ENCODE measurements at places on chromosomes 2 and 18.

DNA sequence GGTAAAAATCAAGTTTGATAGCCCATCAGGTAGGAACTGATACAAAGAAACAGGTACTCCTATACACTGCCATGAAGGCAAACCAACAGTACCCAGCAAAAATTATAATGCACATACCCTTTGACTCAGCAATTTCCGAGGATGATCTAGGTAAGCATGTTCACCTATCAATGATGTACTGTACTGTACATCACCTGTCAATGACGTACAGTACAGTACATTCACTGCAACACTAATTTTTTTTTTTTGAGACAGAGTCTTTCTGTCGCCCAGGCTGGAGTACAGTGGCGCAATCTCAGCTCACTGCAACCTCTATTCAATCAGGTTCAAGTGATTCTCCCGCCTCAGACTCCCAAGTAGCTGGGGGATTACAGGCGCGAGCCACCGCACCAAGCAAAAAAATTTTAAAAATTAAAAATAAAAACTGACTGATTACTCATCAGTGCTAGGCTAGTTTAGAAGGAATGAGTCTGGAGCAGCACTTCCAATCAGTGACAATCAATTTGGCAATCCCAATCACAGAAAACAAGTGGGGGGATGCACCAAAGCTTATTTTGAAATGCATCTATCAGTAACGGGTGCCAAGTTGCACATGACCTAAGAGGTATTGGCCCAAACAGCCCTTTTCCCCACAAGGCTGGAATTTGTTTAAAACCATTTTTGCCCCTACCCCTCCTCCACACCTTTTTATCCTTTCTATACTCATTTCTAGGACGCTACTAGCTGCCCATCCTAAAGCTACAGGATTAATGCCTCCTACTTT, 8.2 kb downstream of the SRSF7 start:
- DNase-seq, result no peak

DNA sequence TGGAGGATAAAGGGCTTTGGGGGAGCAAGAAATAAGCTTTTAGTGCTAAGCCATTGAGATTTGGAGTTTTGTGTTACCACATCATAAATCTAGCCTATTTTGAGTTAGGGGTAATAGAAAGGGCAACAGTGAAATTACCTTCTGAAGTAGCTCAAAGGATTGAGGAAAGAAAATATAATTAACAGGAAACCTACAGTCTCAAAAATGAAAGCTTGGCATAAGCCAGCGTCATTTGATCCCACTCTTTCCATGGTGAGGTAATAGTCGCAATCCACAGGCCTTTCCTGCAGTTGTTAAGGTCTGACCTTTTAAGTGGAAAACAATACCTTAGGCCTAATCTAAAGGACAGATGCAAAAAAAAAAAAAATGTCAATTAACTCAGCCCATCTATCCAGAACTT, 182.7 kb downstream of the UXS1 start:
- no peak for DNase-seq

- no peak for DNase-seq
Observed at GRCh38 chr2:231626449-231626848, 33.8 kb downstream of the TEX44 start.

DNA sequence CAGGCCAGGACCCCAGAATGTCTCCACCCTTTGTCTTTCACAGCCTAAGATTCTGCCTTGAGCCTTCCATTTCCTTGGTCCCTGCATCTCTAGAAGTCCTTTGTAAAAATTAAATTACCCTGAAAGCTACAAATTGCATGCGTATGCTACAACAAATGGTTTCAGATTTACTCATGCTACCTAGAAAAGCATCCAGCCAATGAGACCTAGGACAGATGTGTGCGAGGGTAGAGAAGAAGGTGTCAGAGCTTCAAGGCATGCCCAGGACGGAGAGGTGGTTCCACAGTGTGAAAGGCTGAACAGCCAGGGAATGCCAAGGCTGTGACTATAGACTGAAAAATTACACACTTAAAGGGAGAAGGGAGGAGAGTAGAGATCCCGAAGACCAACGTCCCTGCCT, 40.2 kb downstream of the CCBE1 start:
- DNase-seq, result no peak

- DNase-seq, result no peak
Observed at GRCh38 chr2:99809259-99809900, 319.6 kb upstream of the REV1 start.

GRCh38 chr18:58900015-58900649, 35.5 kb downstream of the ZNF532 start:
- DNase-seq, result no peak
